ENCODE measurements at places on chromosomes 2 and 18.

GRCh38 chr2:159773426-159773825, 24.6 kb downstream of the CD302 start:
- no peak for DNase-seq

DNA sequence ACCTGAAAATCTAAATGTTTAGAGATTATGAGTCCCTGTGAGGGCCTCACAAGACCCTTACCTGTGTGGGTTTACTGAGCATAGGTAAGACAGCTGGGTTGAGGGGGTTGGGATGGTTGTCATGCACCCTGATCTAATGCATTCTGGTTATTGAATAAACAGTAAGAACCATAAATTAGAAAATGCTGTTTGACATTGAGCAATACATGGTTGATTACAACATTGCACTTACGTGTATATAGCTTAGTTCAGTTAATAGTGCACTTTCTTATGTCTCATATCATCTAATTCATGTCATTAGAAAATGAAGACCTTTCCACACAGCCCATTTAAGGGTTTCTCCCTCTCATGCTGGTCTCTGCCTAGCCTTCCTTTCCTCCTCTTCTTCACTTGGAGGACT, 253.5 kb upstream of the ATP5MC3 start:
- no peak for DNase-seq

DNA sequence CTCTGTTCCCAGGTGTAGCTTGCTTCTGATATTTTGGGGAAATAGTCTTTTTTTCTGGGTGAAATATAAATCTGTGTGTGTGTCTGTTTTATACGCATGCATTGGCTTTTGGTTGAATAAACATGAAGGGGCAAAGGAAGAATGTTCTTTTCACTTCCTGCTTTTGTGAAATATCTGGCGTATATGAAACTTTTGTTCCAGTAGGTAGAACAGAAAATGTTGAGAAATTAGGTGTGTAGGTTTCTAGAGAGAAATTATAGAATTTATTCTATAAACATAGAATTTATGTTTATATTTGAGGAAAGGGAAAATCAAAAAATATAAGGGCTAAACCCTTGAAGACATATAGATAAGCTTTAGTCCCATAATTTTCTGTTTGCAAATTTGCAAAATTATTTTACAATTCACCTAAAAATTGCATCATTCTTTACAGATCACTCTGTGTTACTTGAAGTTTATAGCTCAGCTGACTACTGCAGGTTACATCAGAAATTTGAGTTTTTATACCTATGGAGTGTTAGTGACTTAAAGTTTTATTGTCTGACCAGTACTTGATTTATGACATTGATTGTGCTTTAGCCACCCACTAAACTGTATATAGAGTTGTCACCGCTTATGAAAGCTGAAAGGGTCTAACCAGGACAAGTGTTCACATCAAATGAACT, 116.1 kb downstream of the FAM117B start:
- no peak for DNase-seq

DNA sequence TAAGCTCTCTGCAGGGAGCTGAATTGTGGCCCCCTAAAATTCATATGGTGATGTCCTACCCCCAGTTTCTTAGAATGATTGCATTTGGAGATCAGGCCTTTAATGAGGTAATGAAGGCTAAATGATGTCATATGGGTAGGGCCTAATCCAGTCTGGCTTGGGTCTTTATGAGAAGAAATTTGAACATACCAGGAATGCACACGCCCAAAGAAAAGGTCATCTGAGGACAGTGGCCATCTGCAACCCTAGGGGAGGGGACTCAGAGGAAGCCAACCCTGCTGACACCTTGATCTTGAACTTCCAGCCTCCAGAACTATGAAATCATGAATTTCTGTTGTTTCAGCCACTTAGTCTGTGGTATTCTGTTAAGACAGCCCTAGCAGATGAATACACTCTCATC, 426.7 kb downstream of the EPHA4 start:
- DNase-seq, result no peak

DNA sequence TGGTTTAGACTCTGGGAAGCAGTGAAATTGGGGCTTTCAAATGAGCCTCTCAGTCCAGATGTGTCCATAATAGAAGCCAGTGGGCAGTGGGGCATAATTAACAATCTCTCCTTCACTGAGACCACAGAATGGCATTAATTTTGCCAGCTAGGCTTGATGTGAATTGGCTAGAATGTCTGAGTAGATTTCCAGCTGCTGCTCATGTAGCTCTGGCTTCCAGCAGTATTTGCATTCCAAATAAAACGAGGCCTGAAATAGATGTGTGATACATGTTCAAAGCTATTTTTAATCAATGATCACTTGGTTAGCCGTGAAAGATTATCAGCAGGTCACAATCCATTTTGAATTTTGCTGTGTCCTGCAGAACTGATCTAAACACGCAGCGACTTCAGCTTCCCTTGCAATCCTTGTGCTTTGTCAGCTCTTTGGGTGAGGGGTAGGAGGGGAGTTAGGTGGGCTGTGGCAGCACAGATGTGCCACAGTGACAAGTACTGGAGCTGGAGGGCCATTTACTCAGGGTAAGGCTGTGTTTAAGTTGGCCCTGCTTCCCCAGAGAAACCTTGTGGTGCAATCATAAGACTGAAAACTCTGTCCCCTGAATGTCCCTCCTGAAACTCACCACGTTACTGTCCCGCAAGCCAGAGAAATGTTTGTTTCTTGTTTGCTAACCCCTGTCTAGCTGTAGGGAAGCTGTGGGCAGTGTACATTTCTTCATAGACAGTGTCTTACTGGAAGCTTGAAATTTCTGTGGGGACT, 56.9 kb upstream of the TMEM178A start:
- no peak for DNase-seq

DNA sequence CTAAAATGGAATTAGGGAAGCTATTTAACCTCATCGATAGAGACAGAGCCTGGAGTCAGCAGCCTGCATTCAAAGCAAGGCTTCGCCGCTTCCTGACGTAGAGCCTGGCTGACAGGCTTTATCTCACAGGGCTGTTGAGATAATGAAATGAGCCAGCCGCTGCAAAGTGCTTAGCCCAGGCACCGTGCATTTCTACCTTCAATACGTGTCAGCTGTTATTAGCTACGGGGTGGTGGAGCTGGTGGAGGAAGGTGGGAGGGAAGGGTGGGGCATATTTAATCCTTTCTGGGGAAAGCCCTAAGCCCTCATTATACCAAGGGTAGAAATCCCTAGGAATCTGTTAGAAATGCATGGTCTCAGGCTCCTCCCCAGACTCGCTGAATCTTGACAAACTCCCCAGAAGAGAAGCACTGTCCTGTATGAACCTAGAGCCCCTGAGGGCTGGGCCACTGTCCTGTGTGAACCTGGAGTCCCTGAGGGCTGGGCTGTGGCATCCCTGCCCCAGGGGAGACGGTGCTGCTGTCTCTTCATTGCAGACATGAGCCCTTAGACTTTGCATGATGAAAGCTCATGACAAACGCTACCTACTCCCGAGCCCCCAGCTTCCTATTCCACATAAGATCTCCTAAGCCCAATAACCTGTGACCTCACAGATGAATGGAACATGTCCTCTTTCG, 72.4 kb downstream of the ALPK2 start:
- no peak for DNase-seq

DNA sequence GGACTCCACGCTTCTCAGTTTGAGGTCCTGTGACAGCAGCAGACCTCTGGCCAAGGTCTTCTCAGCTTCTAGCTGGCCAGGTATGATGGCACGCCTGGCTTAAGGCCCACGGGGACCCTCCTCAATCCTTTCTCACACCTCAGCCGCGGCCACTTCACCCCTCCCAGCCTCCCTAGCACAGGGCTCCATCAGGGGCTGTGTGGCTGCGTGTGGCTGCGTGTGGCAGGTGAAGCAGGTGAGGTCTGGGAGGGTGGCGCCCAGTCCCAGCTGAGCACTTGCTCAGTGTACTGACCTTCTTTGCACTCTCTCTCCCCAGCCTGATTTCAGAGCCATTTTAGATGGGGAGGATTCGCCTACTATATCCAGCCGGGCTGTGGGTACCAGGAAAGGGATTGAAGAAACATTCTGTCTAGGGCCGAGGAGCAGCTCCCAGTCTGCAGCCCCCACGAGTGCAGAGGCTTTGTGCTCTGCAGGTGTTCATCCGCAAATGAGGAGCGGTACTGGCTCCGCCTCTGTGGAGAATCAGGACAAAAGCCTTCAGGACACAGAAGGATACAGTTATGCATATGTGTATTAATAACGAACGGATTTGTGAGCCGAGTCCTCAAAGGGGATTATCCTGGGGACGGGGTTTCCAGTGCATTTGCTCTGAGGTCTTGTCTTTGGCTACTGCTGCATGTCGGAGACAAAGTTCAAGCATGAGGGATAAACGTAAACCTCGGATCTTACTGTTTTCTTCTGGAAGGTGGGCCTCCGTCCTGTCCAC, 236.9 kb upstream of the RAB6C start:
- no peak for DNase-seq

- no peak for DNase-seq
These were observed 35.4 kb upstream of the ARMC9 start for GRCh38 chr2:231163011-231163410.

DNA sequence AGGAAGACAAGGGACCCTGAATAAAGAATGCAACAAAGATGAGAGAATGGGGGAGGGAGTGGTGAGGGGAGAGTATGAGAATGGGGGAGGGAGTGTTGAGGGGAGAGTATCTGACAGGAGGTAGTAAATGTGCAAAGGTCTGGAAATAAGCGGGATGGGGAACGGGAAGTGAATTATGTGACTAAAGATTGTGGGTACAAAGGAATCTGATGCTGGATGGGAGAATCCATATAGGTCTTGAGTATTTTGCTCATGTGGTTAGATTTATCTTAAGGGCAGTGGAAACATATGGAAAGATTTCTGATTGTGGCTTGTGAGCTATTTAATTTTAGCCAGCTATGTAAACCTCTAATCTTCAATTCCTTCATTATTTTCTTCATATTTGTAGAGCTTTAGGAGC, 593.4 kb downstream of the DCC start:
- DNase-seq, result no peak

DNA sequence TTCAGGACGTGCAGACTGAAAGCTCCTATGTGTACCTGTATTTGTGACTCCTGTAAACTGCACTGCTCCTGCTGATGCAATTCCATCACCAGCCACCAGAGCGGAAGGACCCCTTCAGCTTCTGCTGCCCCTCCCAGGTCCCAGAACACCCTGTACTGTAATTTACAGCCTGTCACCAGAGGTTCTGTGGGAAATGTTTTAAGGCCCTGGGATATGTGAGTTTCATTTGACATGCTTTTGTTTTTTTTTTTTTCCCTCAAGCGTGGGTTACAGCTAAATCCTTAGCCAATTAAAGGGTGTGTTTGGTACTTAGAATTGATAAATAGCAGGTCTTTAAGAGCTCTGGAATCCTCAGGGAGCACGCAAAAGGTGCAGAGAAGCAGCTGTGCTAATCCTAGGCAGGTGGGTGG, 79.4 kb downstream of the KCTD1 start:
- no peak for DNase-seq

DNA sequence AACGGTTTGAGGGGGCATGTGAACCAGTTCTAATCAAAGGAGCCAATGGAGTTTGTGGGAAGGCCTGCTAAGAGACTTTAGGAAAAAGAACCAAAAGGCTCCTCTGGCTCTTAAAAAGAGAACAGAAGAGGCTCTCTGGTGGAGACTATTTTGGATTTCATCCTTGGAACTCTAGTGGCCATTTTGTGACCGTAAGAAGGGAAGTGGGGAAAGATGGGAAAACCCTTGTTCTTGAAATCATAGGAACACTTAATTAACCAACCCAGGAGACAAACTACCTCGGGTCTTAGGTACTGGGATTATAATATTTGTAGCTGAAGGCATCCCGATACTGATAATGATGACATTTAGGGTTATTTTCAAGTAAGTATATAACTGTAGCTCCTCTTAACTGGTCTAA, 125.3 kb upstream of the SP3 start:
- no peak for DNase-seq

GRCh38 chr2:231201475-231201814, 3.0 kb downstream of the ARMC9 start:
- no peak for DNase-seq

DNA sequence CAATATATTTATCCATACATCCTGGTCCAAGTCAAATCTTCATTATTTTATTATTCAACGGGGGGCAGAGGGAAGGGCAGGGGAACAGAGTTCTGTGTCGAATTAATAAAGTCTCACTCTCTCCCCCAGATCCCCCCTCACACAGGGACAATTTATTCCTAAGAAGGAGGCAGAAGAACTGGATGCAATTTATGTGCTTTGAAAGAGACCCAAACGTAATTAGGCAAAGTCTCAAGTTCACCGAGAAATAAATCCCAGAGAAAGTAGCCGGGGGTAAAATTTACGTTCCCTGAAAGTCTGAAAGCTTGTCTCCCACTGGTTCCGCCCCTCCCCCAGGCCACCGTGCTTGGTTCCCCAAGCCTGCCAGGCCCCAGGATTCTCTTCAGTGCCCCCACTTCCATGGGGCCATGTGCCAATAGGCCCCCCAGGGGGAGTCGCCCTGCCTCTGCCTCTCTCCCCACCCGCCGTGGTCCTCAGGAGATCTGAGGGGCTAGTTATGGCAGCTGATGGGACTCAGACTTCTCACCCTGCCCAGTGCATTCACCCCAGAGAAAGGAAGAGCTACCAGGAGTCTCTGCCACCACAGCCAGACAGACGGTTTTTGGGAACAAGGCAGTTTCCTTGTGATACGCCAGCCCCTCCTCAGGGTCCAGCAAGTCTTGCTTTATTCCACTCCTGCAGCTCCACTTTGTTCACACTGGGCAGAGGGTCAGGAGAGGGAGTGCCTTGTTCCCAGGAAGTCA, 215.5 kb downstream of the CYP26B1 start:
- no peak for DNase-seq

GRCh38 chr2:70716131-70716743, 51.8 kb downstream of the ADD2 start:
- no peak for DNase-seq

DNA sequence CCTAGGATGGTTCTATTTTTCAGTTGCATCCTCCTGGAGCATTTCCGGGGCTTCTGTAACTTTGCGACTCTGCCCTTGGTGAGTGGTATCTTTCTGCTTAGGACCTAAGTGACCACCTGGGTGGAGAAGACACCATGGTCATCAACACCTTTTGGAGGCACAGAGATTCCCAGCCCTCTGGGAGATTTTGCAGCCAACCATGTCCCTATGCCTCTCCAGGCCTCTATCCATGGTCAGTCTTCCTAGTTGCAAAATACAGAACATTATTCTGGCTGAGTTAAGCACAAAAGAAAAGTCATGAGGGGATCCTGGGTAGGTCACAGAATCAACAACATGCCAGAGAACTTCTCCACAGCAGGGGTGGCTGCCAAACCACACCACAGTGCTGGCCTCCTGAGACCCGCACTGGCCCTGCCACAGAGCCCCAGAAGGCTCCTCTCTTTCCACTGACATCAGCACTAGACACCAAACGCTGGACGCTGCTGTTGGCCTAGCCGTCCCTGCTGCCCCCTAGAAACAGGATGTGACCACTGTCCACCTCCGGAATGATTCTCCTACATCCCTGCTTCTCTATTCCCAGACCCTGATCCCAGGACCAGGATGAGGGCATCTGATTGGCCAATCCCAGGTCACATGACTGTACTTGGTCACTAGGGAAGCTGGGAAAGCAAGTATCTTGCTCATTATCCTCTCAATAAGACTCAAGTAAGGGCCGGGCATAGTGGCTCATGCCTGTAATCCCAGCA, 47.7 kb downstream of the SMAD7 start:
- no peak for DNase-seq

- no peak for DNase-seq
These were observed 76.4 kb downstream of the ZSWIM2 start for GRCh38 chr2:186772579-186772978.

All from nucleus accumbens (tissue), 56 donors.